Stimulated activated CD8-positive, alpha-beta memory T cell treated with anti-CD3 and anti-CD28 coated beads, Interleukin-4, amount 100 ng/mL, for 24 hours (primary cell): ENCODE measurements at places on chromosomes 2 and 18.

- DNase-seq = no peak
Measured at GRCh38 chr2:219531639-219532377, 11.8 kb downstream of the CHPF start.

GRCh38 chr2:165007161-165007744, 51.9 kb upstream of the SLC38A11 start:
- no peak for DNase-seq

DNA sequence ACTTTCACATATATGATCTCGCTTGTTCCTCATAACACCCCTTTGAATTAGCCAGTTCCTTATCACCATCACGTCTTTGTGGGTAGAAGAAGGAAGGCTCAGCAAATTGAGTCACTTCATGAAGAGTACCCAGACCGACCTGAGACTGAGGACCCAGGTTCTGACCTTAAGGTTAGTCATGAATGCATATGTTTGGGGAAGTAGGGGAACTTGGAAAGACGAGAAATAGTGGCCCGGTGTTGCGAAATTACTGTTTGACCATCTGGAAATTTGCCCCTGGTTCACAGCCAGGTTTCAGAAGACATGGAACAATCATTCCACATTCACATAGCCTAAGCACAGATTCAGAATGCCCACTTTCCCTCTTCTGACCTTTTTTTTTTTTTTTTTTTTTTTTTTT, 59.8 kb downstream of the MEIS1 start:
- DNase-seq = no peak

DNA sequence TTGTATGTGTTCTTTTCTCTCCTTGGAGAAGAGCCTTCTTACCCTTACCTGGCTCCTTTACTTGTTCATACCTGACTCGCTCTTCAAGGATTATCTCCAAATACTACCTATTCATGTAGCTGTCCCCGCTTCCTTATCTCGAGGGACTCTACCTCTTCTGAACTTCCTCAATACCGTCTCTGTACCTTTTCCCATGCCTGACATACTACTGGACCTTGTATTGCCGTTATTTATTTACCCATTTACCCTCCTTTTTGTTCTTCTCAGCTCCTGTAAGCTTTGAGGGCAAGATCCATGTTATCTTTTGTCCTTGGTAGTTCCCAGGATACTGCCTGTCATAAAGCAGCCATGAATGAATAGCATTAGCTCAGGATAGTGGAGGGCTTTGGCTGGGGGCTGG, 32.5 kb downstream of the KCNS3 start:
- DNase-seq = no peak

DNA sequence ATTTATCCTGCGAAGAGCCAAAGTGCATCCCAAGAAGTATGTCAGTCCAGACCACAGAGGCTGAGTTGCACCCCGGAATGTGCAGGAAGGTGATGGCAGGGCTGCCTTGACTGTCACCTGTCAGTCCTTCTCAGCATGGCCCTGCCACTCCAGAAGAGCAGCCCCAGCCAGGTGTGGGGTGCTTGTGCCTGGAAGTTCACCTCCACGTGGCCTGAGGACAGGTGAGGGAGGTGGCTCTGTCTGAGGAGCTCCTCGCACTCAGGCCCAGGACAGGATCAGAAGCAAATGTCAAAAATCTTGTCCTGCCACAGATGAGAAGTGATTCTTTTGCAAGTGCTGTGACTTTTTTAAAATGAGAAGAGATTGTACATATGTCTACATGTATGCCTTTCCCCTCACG, 31.4 kb upstream of the B3GNT7 start:
- DNase-seq = no peak

GRCh38 chr2:177314194-177314593, 49.7 kb upstream of the NFE2L2 start:
- DNase-seq = no peak

- DNase-seq = no peak
Measured at GRCh38 chr2:43050866-43051265, 175.5 kb downstream of the ZFP36L2 start.

DNA sequence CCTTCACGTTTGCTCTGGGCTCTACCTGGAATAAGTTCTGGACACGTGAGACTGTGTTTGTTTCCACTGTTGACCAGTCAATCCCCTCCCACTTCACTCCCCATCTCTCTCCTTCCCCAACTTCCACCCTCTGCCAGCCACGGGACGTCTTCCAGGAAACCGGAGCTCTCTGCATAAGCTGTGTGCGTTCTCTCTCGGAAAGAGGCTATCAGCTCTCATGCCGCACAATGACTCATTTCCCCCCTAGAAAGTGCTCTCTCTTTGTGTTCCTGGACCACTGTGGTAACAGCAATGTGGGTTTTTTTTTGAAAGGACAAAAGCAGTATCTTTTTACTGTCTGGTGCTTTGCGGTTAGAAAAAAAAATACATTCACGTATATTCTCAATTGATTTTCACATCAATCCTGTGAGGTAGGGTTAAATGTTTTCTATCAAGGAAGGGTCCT, 10.2 kb downstream of the PROKR1 start:
- no peak for DNase-seq

DNA sequence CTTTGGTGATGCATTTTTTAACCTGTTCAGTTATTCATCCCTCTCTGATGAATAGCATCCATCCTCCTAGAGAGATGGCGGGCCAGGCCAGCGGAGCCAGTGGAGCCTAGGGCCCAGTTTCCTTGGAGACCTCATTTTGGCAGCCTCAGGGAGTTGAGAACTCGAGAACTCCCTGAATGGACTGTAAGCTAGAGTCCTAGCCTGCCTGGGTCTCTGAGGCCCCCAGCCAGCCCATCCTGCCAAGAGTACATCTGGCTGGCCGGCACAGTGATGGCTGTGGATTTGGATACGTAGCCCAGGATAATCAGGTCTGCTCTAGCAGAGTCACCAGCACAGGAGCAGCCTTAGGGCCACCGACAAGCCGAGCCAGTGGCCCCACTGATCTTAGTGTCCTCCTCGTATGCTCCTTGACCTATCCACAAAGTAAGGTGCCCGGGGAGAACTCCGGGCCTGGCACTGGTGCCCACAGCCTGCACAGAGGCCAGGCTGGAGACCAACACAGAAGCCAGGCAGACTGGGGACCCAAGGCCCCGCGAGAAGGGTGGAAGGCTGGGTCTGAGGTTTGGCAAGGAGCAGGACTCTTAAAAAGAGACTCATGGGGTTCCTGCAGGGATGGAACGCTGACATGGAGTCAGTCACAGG, 110.5 kb upstream of the MCFD2 start:
- DNase-seq = no peak

GRCh38 chr2:208265371-208265800, 669 bp upstream of the PIKFYVE start:
- no peak for DNase-seq

GRCh38 chr2:26573241-26573925, 67.8 kb downstream of the CIB4 start:
- no peak for DNase-seq

GRCh38 chr2:220528180-220528675, 900.8 kb downstream of the SLC4A3 start:
- no peak for DNase-seq

DNA sequence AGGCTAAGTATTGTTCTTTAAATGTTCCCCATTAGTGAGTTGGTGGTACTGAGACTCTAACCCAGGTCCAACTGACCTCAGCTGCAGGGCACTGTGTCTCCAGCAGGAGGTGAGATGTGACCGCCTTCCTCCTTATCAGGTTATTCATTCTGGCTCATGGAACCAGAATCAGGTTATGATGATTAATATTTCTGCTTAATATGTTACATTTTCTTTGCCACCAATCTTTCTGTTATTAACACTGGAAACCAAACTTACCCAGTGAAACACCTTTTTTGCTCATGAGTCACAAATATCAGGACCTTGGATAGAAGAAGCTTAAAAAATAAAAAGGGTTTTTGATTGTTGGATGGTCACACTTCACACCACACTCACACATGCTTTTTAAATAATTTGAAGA, 85.4 kb downstream of the DPP4 start:
- no peak for DNase-seq

DNA sequence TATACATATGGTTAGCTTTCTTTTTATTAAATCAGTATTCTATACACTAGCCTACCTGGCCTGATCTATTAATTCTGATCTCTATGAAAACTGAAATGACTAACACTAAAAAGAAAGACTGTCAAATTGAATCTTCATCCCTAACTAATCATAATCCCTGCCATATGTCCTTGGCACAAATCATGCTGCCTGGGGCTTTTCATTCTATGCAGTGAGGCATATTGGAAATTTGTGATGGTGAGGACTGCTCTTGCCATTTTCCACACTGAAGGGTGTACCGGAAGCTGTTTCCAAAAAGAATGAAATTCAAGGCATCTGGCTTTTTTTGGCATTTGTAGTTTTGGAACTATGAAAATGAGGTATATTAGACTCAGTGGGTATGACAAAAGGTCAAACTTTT, 39.7 kb downstream of the RAPGEF4 start:
- DNase-seq = no peak

- no peak for DNase-seq
Measured at GRCh38 chr2:64259312-64259711, 115.1 kb upstream of the PELI1 start.

DNA sequence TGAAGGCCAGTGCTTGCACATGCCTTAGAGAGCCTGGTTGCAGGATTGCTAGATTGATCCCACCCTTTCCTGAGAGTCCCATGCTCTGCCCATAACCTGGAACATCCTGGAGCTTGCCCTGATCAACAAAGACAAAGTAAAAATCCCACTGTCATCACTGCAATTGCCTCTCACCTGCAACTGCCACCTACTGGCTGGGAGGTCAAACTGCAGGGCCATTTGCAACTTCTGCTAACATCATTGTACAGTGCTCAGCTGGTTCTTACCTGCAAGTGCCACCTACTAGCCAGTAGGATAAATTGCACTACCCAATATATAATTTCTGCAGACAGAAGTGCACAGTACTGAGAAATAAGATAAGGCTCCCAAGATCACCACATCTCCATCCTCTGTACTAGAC, 947.5 kb downstream of the CPS1 start:
- DNase-seq = no peak

DNA sequence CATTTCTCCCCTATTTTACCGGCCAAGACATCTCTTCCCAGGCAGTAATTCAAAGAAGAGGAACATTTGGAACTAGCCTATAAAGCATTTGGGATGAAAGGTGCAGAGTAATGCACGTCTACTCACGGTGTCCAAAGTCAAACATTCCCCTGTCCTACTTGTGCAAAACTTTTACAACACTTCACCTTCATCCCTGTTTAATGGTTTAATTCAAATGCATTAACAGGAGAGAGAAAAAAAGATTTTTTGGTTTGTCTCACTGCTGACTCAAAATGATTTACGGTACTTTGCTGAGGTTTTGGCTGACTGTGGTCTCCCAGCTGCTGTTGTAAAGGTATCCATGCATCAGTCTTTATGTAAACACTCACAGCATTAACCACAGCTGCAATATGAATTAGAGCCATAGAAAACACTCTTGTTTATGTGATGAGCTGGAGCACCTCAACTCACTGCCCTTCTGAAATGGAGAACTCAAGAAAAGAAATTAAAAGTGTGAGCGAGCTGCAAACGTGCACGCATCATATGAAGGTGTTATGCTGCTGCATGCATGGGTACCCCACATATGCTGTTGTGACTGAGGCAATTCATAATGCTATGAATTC, 220.5 kb downstream of the PIEZO2 start:
- DNase-seq = no peak

GRCh38 chr2:188318161-188318749, 26.6 kb downstream of the GULP1 start:
- DNase-seq = no peak

GRCh38 chr2:71526141-71526540, 72.8 kb downstream of the DYSF start:
- no peak for DNase-seq
